GOT3 (cell line): ENCODE measurements at places on chromosomes 16 and 17.

DNA sequence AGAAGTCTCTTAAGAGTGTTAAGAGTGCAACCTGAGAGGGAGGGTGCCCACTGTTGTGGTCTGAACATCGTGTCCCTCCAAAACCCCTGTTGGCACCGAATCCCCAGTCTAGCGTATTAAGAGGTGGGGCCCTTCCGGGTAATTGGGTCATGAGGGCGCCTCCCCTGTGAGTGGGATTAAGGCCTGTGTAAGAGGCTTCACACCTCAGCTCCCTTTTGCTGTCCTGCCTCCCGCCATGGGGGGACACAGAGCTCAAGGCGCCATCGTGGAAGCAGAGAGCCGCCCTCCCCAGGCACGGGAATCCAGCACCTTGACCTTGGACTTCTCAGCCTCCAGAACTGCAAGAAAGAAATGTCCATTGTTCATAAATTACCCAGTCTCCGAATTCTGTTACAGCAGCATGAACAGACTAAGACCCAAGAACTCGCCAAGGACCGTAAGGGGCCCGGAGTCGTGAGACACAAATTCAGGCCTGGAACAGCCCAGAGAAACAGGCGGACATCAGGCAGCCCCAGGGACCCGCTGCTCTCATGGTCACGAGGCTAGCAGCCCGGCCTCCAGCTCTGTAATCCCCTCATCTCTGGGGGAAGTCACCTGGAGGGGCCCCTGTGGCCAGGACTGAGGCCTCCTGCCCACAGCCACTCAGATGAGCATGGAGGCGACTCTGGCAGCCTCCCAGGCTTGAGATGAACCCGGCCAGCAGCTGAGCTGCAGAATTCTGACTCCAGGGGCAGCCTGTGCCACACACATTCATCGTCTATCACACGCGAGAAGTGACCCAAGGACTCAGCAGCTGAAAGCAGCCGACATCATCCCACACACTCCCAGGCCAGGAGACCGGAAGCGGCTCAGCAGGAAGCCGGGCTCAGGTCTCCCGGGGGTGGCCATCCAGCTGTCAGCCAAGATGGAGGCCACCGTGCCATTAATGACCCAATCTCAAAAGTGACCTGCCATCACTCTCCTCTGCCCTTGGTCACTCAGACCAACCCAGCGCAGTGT lies 12.8 kb upstream of the CHMP6 start:
- DNase-seq: no peak

DNA sequence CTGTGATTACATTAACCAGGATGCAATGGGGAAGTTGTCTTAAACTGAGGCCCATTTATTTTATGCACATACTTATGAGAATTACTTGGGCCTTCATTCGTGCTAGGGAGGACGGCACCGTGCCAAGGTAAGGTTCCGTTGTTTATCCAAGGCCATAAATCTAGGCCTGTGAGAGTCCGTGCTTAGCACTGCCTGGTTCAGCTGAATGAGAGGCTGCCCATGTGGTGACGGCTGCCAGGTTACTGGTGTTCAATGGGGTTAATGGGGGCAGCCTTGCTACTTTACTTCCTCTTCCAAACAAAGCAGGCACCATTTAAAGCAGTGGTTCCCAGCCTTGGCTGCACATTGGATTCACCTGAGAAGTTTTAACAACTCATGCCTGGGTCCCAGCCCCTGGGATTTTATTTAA lies 135.1 kb upstream of the NOL11 start:
- DNase-seq: no peak

DNA sequence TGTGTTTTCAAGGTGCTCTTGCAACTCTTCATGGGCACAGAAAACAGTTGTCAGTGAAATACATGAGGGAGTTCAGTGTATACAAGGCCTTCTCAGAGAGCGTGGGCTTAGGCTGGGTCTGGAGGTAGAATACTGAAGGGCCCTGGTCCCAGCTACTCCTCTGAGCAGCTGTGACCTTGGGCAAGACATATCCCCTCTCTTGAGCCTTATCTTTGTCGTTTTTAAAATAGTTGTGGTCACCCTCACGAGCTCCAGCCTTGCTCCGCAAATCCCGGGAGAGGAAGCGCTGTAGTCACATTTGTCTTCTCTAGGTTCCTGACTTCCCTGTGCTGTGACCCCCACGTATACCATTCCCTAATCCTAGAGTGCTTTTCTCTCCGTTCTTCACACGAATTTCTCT lies 3.6 kb downstream of the ZNRF1 start:
- DNase-seq: no peak

DNA sequence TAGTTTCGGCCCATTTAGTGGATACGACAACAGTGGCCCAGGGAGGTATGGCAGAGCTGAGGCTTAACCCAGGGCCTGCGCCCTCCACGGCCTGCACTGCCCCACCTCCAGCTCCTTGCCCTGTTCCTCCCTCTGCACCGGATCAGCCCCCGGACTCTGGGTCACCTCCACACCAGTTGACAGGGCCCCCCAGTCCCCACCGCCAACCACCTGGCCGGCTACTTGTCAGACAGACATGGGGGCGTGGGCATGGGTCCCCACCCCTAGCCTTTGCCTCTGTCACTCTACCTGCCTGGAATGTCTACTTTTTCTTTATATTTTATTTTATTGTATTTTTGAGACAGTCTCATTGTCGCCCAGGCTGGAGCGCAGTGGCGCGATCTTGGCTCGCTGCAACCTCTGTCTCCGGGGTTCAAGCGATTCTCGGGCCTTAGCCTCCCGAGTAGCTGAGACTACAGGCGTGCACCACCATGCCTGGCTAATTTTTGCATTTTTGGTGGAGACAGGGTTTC lies 3.0 kb upstream of the ACTG1 start:
- no peak for DNase-seq

DNA sequence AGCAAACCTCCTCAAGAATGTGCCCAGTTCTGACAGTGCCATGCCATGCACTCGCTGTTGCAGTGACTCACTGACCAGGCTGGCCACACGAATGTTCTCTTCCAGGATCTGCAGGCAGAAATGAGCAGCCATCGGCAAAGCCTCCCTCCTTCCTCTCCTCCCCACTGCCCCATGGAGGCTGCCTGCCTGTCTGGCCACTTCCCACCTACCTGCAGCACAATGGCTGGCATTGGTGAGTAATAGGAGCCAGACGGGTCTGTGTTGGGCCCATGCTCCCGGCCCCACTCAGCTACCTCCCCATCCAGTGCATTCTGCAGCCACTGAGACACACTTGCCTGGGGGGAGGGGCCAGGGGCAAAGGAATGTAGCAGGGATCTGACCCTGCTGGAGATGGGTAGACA lies 2.8 kb upstream of the MATCAP1 start:
- no peak for DNase-seq

DNA sequence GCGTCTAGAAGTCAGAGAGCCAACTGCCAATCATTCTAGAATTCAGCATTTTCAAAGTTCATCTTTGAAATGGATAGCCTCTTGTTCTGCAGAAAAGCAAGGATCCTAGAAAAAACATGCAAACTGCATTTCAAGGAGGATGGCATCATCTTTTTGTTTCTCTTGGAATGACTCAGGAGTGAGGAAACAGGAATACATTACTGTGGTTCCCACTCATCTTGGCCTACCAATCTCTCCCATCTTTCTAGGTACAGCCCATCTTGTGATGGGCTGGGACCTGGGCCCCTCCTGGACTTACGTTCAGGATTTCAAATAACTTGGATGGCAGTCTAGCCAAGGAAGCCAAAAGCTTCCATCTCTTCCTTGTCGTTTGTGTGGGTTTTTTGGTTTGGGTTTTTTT lies 363.4 kb downstream of the CDH13 start:
- DNase-seq: no peak
